ENCODE measurements at places on chromosomes 12 and 14. TPM values are rescaled to one million over a fixed set of nuclear protein-coding genes. Genes with fewer than 3 reads are reported as not detected.

PCED1B gene
- 0.40 TPM for total RNA-seq

WDR89 gene
- 16.1 TPM for total RNA-seq

CD163L1 gene
- total RNA-seq: 7.8 TPM

SLC5A8 gene
- total RNA-seq: not detected

FAM186B gene
- 0.43 TPM for total RNA-seq

KRT77 gene
- not detected for total RNA-seq

SDS gene
- total RNA-seq: 0.07 TPM

CERS5 gene
- 41.9 TPM for total RNA-seq
